GF-D8 (cell line): ENCODE measurements at places on chromosomes 6 and 20.
A peak's percentile ranks its signal among the peaks of the same experiment; 100 is the strongest.

DNA sequence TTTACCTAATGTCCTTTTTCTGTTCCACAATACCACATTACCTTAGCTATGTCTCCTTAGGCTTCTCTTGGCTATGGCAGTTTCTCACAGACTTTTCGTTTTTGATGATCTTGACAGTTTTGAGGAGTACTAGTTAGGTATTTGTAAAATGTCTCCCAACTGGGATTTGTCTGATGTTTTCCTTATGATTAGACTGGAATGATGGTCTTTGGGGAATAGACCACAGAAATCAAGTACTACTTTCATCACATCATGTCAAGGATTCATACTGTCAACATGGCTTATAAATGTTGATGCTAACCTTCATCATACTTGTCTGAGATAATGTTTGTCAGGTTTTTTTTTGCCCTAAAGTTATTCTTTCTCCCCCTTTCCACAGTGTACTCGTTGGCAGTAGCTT is 78.2 kb upstream of the FOXO3 start:
- DNase-seq, result no peak

DNA sequence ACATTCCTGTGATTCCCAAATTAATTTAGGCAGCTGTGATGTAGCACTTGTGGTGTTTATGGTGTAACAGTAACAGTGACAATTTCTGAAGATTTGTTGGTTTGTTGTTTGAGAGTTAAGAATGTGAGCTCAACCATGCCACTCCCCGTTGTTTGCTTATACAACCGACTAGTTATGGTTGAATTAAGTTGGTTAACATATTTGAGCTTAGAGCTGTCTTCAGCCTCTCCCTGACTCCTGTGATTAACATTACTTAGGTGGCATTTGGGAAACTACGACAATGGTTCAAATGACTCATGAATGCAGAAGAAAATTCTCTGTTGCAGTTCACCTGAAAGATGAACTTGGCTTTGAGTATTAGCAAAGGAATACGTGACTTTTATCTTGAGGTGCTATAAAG is 35.9 kb upstream of the PRL start:
- no peak for DNase-seq

DNA sequence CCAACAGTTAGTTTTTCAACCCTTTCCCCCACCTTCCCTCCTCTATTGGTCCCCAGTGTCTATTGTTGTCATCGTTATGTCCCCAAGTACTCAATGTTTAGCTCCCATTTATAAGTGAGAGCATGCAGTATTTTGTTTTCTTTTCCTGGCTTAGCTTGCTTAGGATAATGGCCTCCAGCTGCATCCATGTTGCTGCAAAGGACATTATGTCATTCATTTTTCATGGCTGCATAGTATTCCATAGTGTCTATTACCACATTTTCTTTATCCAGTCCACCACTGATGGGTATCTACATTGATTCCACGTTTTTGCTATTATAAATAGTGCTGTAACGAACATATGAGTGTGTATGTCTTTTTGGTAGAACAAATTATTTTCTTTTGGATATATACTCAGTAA is 55.3 kb upstream of the HIVEP1 start:
- DNase-seq, result no peak

DNA sequence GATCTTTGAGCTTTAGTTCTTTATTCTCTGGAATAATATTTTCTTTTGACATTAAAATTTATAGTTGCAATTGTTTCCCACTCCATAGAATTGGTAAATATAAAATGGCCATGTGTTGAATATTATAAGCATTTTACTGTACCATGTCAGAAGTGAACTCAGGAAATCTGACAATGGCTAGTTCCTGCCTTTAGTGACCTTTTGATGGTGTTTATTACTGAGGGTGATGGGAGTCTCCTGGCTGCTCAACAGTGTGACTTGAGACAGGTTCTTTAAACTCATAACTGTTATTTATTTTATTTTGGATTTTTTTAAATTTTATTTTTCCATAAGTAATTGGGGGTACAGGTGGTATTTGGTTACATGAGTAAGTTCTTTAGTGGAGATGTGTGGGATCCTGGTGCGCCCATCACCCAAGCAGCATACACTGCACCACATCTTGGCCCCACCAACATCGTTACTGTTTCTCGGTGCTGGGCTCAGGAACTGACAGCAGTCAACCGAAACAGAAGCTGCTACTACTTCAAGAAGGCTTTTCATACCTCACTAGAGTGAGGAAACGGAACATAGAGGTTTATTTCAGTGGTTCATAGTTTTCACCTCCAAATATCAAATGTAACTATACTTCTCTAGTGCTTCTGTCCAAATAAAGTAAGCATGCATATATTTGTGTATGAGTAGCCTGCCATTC is 90.4 kb downstream of the PLEKHG1 start:
- DNase-seq, result no peak

- DNase-seq, result no peak
Measured at GRCh38 chr6:37967651-37968050, 148.1 kb downstream of the ZFAND3 start.

DNA sequence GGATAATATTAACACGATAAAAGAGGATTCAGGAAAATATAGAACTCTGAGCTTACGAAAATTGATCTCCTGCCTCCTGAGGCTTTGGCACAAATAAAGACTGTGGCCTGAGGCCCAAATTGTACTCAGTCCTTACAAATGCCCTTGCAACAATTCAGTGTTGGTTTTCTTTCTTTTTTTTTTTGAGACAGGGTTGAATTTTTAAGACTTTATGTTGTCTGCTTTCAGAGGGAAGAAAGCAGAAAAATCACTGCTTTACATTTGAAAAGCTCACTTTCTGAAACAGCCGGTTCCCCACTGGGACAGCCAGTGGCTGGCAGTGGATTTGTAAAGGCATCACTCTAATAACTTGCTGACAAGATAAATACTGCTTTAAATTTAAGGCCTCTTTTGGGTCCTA is 290.5 kb downstream of the SLC35F1 start:
- no peak for DNase-seq

DNA sequence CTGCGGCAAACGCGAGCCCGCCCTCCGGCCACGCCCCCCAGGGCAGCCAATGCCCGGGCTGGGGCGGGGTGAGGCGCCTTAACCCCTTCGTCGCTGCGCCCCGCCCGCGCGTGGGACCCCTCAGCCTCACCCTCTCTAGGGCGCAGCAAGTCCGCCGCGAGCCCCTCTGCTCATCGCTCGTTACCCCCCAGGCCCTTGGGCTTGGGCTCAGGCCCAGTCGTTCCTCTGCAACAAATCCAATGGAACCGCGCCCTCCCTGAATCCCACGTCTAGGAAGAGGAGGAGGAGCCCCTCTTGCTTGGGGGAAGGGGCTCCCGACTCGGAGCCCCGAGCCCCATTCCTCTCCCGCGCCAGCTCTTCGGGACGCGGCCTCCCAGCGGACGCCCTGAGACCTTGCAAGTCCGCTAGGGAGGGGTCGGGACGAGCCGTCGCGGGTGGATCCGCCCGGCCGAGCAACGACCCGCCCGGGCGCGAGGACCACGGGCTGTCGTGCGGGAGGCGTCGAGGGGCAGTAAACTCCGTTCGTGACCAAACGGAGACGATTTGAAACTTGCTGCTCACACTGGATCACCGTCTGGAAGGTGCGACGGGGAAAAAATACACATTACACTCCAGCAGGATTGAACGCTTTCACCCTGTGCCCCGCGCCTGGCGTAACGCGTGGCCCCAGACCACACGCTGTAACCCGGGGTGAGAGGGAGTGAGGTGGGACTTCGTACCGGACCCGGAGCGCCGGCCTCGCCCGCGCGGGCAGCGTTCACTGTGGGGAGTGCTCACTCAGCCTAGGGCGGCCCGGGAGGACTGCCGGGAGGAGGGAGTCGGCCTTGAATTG is 477 bp upstream of the LZTS3 start:
- DNase-seq, result peak; percentile 11

GRCh38 chr6:156980515-156980914 is 203.3 kb downstream of the ARID1B start:
- DNase-seq, result no peak

DNA sequence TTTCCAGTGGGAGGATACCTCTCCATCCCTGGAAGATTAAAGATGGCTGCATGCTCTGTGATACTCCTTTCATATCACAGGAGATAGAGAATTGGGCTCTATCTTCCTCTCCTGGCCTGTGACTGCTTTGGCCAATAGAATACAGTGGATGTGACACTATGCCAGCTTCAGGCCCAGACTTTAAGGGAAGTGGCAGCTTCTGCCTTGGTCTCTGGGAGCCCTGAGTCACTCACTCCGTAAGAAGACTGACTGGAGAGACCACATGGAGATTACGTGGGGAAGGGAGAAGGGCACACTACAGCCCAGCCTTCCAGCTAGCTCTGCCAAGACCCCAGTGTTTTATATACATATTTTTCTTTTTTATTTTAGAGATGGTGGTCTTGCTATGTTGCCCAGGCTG is 10.4 kb upstream of the MMP9 start:
- DNase-seq, result no peak

- DNase-seq, result no peak
Measured at GRCh38 chr6:127858727-127859391, 42.0 kb downstream of the THEMIS start.

DNA sequence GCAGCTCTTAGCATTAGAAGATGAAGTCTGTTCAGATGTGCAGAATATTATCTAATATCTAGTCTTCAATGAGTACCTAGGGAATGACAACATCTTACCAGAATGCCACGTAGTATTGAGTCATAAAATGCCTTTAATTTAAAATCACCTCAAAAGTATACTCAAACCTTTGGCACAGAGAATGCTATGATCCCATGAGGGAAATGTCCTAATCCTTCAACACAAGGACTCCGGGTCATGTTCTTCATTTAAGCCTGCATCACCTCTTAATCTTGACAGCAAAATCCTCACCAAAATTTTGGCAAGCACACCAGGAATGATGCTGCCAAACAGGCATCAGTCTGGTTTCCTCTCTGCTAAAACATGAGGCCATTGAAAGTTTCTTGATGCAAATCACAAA is 23.6 kb upstream of the MARCKS start:
- no peak for DNase-seq

DNA sequence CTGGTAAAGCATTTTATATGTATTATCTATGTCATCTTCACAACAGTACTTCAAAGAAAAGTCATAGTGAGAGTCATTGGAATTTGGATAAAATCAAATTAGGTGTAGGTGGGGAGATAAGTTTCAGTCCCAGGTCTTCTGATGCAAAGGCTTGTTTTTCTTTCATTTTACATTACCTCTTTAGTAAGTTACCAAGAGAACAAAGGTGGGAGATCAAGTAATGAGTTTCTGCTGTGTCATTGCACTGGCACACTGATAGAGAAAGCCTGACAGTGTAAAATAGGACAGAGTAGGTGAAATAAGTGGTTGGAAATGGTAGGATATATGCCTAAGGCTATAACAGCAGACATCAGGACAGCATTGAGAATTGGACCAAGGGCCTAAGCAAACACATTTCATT is 250.4 kb downstream of the NKAIN2 start:
- no peak for DNase-seq

DNA sequence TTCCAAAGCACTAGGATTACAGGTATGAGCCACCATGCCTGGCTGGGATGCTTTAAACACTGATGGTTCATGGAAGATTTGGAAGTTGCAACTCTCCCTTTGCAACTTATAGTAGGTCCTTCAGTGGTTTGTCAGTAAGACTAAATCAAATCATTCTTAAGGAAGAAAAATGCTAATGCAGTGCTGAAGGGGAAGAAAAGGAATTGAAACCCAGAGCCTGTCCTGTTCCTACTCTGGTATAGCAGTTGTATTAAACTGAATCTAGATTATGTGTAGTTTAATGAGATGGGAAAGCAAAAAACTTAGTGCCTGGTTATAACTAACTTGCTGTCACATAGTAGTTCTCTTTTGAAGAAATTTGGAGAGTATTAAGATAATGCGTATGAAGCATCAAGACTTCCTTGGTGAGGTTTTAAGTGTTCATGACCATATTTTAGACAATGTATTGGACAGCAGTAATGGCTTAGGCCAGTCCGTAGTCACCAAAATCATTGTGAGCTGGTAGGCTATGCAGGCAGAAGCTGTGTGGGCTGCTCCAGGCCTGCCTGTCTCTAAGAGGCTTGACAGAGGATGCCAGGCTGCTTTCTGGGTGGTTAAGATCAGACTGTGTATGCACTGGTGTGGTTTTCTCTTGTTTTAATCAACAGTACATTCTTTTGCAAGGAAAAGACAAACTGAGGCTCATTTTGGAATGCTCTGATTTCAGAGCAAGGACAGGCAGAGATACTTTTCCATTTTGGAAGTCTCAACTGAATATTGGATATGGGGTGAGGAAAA is 14.0 kb downstream of the PAQR8 start:
- no peak for DNase-seq

DNA sequence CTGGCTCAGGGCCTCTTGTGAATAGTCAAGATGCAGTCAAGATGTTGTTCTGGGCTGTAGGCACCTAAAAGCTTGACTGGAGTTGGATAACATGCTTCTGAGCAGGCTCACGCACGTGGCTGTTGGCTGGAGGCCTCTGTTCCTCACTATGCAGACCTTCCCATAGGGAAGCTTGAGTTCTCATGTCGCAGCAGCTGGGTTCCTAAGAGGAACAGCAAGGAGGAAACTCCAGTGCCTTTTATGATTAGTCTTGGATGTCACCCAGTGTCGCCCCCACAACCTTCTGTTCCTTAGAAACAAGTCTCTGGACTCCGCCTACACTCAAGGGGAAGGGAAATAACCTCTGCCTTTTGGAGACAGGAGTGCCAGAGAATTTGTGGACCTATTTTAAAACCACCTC is 210.7 kb downstream of the BCAS1 start:
- no peak for DNase-seq

GRCh38 chr6:163354085-163354484 is 60.4 kb upstream of the QKI start:
- DNase-seq, result no peak

GRCh38 chr20:19376451-19377229 is 164.2 kb downstream of the SLC24A3 start:
- DNase-seq, result no peak

DNA sequence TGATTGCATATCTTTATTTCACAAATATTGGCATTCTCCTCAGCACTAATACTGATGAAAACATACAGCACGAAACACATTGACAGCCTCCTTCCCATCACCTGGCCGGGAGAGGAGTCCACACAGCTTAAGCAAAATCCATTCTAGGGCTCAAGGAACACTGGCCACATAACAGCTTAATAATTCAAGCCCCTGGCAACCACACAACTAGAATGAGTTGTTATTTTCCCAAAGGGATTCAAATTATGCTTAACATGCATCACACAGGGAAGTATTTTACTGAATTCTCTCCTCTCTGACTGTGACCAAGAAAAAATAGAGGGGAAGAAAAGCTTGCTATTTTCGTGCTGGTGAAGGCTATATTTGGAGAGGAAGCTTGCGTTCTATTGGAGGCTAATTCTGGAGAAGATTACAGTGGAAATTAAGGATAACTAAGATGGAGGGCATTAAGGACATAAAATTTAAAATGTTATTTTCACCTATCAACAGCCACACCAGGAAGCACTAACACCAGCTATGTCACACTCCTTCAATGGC is 198.5 kb downstream of the ADGRG6 start:
- DNase-seq, result no peak

- DNase-seq, result no peak
Measured at GRCh38 chr20:47133809-47134456, 222.6 kb downstream of the ZMYND8 start.

GRCh38 chr6:81697559-81697958 is 54.9 kb downstream of the TENT5A start:
- DNase-seq, result no peak
